ENCODE measurements at places on chromosomes 16 and 17. TPM values are rescaled to one million over a fixed set of nuclear protein-coding genes. Genes with fewer than 3 reads are reported as not detected.

- no peak for DNase-seq
Measured at GRCh38 chr17:49515196-49515770, 20.2 kb downstream of the NGFR start.

GRCh38 chr16:66387817-66388332, 21.4 kb downstream of the CDH5 start:
- no peak for DNase-seq

Gene SDK2
- 0.57 TPM for total RNA-seq

DNA sequence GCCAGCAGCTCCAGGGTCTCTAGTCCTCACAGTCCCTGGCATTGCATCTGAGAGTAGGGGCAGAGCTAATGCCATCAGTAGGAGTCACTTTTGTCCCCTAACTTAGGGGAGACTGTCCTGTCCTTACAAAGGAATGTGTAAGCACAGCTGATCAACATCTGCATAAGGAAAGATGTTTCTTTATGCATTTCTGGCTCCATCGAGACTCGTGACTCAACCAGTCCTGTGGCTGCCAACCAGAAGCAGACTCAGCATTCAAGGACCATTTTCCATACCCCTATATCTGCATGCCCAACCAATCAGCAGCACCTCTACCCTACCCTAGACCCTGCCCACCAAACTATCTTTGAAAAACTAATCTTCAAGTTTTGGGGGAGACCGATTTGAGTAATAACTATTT, 8.2 kb upstream of the MPP2 start:
- DNase-seq = no peak

- DNase-seq = no peak
Measured at GRCh38 chr17:49498029-49498615, 3.0 kb downstream of the NGFR start.

Gene KRTAP4-4
- total RNA-seq = not detected

DNA sequence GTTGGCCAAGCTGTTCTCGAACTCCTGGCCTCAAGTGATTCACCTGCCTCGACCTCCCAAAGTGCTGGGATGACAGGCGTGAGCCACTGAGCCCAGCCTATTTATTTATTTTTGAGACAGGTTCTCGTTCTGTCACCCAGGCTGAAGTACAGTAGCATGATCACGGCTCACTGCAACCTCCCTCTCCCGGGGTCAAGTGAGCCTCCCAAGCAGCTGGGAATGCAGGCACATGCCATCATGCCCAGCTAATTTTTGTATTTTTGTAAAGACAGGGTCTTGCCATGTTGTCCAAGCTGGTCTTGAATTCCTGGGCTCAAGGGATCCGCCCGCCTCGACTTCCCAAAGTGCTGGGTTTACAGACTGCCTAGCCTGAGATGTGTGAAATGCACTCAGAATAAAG, 10.2 kb upstream of the SEC14L1 start:
- DNase-seq = no peak

- DNase-seq = peak; percentile 21
Measured at GRCh38 chr17:7716901-7717755, at the start of gene DNAH2. Gene DNAH2 (plus strand): TSS chr17:7717744. CDS start chr17:7719735, 1,991 bp downstream.

DNA sequence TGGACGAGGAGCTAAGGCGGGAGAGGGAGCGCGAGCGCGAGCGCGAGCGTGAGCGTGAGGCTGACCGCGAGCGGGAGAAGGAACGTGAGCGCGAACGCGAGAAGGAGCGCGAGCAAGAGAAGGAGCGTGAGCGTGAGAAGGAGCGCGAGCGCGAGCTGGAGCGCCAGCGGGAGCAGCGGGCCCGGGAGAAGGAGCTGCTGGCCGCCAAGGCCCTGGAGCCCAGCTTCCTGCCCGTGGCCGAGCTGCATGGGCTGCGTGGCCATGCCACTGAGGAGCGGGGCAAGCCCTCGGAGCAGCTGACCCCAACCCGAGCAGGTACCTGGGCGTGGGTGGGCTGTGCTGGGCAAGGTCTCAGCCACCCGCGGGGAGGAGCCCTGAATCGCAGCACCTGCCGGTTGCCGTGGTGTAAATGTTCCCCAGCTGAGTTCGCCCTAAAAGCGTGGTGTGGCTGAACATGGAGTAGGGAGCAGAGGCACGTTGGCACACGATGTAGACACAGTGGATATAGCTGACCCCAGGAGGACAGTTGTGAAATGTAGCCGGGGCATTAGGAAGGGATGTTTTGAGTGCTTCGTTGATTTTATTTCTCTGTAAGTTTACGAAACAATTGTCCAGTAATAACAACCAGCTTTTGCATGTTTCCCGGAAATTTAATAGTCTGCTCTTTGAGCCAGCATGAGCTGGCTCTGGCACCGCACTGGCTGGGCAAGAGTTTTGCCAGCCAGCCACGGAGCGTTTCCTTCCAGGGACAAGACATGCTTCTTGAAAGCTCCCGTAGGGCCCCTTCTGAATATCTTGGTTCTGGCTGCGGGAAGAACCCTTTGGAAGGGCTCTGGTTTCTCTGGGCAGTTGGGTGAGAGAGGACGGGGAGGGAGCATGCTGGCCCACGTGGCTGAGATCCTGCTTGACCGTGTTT, 32.1 kb downstream of the GINS2 start:
- no peak for DNase-seq

DNA sequence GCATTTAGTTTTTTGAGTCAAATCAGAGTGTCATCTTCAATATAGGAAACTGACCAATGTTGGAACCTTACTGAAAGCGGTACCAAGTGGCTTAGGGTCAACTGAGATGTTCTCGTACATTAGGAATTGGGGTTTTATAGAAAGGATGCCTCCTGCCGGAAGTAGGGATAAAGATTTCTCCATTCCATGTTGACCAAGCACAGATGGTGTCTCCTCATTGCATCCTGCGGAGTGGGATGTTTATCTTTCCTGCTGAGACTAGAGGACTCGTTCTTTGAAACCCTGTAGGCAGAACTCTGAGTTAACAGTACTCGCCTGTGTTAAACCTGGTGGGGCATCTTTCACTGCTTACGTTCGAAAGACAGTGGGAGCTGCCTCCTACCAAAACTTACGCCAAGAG, 1.4 kb downstream of the SHISA6 start:
- DNase-seq = no peak
